Activated CD8-positive, alpha-beta memory T cell treated with anti-CD3 and anti-CD28 coated beads, Interleukin-2, amount 50 U/mL, for 48 hours (primary cell): ENCODE measurements at places on chromosomes 5 and 9.

GRCh38 chr5:169861934-169862333 is 118.4 kb downstream of the INSYN2B start:
- no peak for DNase-seq

GRCh38 chr9:114417511-114417910 is 29.7 kb upstream of the AKNA start:
- no peak for DNase-seq

- DNase-seq = no peak
Observed at GRCh38 chr5:31329715-31330114, 136.2 kb downstream of the CDH6 start.

DNA sequence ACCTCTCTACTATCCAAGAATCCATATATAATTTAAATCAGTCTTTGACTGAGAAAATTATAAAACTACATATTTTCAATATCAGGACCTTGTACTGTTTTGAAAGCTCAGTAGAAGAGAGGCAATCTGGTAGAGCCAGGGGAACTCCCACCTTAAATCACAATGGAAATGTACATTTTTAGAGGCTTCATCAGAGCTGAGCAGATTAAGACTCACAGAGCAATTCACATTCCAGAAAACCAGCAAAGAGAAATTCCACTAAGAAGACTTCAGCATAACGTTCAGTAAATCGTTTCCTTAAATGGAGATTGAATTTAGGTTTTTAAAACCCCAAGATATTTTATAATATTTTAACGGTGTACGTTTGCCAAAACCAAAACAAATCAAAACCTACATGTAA is 227.8 kb upstream of the TRPM3 start:
- no peak for DNase-seq

DNA sequence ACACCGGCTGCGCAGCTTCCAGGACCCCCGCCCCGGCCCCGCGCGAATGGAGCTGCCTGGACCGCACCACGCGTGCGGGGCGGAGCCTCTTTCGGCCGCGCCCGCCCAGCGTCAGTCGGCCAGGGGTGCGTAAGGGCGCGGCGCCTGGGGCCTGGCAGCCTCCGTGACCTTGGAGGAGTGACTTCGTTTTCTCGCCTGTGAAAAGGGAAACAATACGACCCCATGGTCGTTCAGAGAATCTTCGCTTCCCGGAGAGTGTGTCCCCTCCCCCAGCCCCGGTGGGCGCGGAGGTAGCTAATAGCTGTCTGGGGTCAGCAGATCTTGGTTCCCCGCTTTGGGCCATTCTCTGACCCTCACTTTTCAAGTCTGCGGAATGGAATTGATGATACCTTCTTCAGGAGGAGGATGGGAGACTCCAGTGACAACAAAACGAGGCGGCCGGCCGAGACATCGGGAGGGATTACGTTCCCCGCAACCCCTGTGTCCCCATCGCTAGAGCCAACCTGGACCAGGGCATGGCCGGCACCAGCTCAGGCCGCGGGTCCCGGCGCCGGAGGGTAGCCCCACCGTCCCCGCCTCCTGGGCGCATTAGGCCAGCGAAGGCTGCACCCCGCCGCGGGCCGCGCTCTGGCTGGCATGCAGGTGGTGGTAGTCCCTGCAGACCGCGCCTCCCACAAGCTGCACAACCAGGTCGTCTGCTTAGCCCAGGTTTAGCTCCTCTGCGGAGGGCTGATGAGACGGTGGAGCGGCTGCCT is 5.5 kb upstream of the CDHR2 start:
- peak; percentile 88 for DNase-seq

GRCh38 chr5:143914756-143915155 is 102.8 kb downstream of the HMHB1 start:
- DNase-seq = no peak

- DNase-seq = no peak
Observed at GRCh38 chr5:30725073-30725472, 468.4 kb upstream of the CDH6 start.

DNA sequence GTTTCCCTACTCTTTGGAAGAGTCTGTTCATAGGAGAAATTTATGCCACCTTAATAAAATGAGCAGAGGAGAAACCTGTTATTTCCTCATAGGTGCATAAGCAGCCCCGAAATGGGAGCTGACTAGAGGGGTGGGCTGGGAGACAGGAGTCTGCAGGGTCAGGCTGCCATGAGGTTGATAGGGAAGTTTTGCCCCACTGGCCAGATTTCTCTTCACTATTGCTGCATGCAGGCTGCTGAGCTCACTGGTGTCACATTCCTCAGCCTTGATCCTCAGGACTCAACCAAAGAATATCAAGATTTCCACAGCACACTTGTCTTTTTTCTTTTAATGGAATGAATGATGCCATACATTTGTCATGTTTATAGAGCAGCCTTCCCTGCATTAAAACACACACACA is 60.7 kb downstream of the BHMT start:
- DNase-seq = no peak

DNA sequence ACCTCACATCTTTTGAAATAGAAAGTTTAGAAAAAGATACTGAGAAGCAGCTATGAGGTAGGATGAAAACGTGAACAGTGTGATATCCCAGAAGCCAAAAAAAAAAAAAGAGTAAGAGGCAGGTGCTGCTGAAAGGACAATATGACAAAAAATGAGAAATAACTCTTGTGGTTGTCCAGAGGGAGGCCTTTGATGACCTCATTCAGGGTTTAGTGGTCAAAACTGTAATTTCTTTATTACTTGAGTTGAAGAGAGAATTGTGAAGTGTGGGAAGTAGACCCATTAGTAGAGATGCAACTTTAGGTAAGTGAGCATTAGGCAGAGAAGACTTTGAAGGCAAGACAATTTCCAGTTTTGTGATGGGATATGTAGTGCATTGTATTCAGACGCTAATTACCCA is 1306.3 kb upstream of the ACO1 start:
- DNase-seq = no peak
